ENCODE measurements at places on chromosomes 16 and 17.
A peak's percentile ranks its signal among the peaks of the same experiment; 100 is the strongest.

- no peak for DNase-seq
Measured at GRCh38 chr17:81722184-81723120, 10.4 kb downstream of the SLC25A10 start.

DNA sequence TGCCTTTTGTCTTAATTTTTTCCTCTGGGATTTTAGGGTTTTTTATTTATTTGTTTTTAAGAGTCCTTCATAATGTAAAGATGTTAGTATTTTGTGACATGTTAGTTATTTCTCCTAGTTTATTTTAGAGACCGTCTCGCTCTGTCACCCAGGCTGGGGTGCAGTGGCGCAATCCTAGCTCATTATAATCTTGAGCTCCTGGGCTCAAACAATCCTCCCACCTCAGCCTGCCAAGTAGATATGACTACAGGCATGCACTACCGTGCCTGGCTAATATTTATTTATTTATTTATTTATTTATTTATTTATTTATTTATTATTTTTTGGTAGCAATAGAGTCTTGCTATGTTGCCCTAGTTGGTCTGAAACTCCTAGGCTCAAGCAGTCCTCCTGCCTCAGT is 37.4 kb upstream of the ARHGAP17 start:
- DNase-seq, result no peak

GRCh38 chr16:4847774-4848587 is 700 bp downstream of the UBN1 start:
- DNase-seq, result peak; percentile 31

DNA sequence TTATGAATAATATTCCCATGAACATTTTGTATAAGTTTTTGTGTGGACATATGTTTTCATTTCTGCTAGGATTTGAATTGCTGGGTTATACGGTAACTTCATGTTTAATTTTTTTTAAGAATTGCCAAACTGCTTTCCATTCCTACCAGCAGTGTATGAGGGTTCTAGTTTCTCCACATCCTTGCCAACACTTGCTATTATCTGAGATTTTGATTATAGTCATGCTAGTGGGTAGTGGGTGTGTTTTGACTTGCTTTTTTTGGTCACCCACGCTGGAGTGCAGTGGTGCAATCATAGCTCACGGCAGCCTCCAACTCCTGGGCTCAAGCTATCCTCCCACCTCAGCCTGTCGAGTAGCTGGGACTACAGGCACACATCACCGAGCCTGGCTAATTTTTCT is 3.0 kb upstream of the EEF2K start:
- no peak for DNase-seq

All from activated gamma-delta T cell treated with Interleukin-2 at 50 U/mL for 16 hours (primary cell).